ENCODE measurements at places on chromosomes 11 and 22. TPM values are rescaled to one million over a fixed set of nuclear protein-coding genes. Genes with fewer than 3 reads are reported as not detected.
A peak's percentile ranks its signal among the peaks of the same experiment; 100 is the strongest.

MMP8 gene
- not detected for total RNA-seq

ZNRD2 gene
- total RNA-seq = 43.4 TPM

HSPB2 gene
- not detected for total RNA-seq

DYNC2H1 gene
- 0.46 TPM for total RNA-seq

SLC25A17 gene
- 31.4 TPM for total RNA-seq

RHOD gene
- total RNA-seq = not detected

DNA sequence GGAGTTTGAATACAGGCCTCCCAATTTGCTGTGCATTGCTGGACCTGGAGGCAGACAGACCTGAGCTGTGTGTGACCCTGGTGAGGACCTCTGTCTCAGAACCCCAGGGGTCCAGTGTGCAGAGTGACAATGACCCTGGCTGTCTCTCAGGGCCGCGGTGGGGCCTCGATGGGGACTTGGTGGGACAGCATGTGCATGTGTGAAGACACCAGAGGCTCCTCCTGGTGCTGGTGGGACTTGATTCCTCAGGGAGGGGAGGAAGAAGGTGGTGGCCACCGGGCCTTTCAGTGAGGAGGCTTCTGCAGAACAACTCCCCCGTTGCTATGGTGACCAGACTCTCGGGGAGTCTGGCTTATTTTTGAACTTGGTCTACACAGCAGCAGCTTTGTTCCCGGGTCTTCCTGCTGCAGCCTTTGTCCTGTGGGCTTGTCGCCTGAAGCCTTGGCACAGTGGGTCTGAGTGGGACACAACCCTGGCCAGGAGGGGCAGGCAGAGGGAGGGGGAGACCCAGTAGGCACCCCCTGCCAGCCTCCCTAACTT is 35.3 kb downstream of the MCM5 start:
- no peak for DNase-seq

DNA sequence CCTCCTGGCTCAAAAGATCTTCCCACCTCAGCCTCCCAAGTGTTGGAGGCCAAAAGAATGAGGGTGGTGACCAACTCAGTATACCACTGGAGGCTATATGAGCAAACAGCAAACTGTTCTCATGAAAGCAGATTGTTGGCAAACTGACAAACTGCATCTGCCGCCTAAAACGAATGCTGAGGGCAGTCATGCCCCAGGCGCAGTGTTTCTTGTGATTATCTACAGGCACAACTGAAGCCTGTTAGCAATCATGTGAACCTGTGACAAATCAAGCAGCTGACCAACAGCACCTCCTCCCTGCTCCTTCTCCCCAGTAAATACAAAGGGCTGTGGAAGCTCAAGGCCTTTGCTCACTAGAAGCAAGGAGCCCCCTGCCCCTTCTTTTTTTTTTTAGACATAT is 47.8 kb downstream of the BTBD10 start:
- no peak for DNase-seq

- DNase-seq = no peak
Measured at GRCh38 chr11:20085918-20086317, 74.4 kb downstream of the DBX1 start.

DNA sequence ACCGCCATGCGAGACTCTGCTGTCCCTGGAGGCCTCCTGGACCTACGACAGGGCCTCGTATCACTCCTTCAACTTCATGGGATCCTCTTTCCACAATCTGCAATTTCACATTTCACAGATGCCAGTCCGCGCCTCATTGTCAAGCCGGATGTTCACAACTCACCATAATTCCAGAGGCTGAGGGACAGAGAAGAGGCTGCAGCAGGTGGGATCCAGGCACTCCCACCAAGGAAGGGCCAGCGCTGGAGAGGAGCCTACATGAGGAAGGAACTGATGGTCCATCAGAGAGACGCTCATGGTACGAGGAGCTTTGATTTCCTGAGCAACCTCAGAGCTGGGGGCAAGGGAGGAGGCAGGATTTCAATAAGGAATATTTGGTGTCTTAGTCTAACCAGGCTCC is 495.0 kb downstream of the BRD1 start:
- DNase-seq = no peak

- DNase-seq = no peak
Measured at GRCh38 chr11:35293035-35293434, 126.3 kb downstream of the SLC1A2 start.

DNA sequence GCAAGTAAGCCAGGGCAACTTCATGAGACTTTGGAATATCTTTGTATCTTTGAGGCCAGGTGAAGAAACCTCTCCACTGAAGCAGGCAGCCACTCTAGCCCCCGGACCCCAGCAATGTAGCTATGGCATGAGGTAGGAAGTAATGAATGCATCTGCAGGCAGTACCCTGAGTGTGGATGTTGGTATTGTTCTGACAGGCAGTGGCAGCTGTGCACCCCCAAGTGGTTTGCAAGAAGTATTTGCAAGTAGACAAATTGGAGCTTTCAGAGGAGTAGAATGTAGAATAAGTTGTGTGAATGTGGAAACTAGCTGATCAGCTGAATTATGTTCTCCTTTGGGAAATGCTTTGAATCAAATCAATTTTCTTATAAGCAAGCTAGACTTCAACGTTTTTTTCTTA is 194.4 kb upstream of the PGR start:
- DNase-seq = no peak

- no peak for DNase-seq
Measured at GRCh38 chr11:34744511-34744910, 123.6 kb downstream of the EHF start.

GRCh38 chr11:34787895-34788294 is 128.3 kb downstream of the APIP start:
- DNase-seq = no peak

DNA sequence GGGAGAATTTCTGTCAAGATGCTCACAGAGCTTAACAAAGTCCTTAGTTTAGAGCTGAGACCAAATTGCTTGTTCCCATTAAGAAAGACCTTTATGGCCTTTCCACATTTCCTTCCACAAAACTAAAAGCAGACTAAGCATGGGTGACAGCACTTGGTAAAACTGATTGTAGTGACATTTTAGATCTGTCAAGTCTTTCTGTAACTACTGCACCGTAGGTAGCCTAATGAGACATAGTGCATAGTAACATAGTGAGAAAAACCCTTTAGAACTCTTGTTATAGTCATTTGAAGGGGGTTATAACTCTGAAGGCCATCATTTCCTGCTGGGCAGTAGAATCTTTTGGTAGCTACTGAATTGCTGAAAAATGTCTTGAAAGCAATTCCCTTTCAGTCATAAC is 990.9 kb upstream of the CNTN5 start:
- no peak for DNase-seq

- DNase-seq = no peak
Measured at GRCh38 chr11:13030857-13031256, 21.7 kb downstream of the RASSF10 start.

DNA sequence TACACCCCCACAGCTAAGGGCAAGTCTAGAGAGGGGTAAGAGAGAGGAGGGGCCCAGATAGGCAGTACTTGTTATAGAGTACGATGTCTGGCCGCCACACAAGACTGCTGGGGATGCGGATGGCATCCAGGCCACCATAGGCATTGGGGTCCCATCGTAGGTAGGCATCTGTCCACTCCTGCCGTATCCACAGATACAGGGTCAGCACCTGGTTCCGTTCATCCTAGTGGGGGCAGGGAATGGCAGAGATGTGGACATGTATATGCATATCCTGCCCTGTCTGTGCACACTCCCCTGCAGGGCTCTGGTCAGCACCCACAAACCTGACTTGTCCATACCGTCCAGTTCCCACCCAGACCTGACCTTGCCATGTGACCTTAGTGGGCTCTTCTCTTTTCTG is 2.1 kb downstream of the CHRNA10 start:
- DNase-seq = no peak

DNA sequence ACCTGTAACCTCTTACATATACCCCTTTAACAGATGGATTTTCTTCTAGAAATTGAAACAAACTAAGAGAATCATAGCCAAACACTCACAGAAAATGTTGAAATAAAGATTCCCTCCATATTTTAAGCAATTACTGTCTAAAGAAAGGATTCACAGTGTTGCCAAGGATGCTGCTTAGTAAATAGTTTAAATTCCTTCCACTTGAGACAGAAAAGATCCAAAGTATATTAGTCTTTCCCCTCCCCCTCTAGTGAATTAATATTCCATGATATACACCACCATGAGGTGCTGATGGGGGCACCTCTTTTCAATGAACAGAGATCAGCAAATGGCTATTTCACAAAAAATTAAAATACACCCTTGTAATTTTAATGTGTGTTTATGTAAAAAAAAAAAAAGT is 186.8 kb downstream of the SOX6 start:
- no peak for DNase-seq

- DNase-seq = peak; percentile 82
Measured at GRCh38 chr22:24521791-24522245, 26.7 kb downstream of the UPB1 start.

DNA sequence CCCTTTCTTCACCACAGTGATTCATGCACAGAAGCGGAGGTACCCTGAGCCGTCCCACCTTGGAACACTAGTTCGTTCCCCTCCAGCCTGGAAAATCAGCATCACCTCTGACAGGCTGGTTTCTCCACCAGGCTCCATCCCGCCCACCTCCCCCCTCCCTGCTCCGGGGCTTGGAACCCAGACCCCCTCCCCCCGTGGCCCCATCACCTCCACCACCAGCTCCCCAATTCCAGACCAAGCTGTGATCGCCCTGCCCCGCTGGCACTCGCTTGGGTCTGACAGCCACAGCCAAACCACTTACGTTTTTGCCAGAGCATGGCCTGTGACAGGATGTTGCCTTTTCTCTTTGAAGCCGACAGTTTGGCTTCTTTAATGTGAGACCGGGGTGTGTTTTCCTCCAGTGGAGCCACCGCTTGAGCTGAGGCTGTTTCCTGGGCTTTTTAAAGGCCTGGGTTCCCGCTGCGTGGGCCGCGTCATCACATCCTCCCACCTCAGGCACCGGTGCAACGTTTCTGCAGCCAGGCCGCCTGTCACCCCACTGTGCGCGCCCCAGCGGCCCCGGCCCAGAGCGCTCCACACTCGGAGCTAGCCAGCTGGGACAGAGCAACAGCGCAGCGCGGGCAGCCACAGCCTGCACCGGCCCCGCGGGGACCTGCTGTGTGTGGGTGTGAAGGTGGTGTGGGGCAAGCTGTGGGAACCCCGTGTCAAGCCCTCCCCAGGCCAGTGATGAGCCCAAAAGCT is at the start of gene POU2AF1:
TSS of gene POU2AF1 (minus strand) at position 415 of the 741 bp plus-strand sequence. CDS start at position 317, 98 bp downstream.
- peak; percentile 95 for DNase-seq

DNA sequence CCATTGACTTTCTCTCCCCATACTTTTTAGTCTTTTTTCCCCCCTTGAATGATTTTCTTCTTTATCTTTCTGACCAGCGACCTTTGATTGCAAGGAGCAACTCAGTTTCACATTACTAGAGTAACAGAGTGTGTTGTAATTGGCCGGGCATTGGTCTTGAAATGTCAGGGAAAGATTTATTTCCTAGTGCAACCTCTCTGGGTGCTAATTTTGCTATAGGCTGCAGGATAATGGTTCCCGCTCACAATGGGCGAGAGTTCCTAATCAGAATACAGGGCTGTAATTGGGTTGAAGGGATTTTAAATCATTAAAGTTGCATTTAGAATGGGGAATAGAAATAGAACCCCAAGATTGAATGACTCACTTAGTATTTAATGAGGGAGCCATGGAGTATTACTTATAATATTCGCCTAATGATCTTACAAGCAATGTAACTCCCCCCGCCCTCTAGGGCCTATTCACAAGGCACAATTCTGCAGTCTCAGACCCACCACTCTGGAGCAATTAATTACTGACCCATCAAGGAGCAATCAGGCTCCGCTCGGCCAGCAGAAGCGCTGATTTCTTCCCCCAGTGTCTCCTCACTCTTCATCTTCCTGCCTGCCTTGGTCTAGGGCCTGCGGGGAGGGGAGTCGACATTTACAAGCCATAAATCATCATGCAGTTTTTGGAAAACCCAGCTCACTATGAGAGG is 725.9 kb downstream of the NTM start:
- no peak for DNase-seq

DNA sequence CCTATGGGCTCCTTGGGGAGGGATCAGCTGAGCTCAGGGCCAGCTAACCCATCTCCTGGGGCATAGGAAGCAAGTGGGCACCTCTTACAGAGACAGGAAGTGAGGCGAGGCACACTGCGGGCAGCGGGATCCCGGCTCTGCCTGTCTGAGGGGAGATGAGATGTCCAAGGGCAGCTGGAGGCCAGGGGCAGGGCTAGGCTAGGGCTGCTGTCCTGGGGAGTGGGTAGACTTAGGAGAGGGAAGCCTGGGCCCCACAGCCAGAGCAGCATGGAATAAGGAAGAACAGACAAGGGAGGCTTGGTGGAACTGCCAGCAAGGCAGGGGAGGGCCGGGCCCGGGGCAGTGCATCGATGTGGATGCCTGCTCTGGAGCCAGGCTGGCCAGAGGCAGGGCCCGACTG is 76.3 kb downstream of the MORC2 start:
- DNase-seq = no peak

GRCh38 chr11:104531075-104531474 is 367.1 kb upstream of the PDGFD start:
- no peak for DNase-seq

- DNase-seq = no peak
Measured at GRCh38 chr11:75356613-75357012, 5.2 kb upstream of the ARRB1 start.

DNA sequence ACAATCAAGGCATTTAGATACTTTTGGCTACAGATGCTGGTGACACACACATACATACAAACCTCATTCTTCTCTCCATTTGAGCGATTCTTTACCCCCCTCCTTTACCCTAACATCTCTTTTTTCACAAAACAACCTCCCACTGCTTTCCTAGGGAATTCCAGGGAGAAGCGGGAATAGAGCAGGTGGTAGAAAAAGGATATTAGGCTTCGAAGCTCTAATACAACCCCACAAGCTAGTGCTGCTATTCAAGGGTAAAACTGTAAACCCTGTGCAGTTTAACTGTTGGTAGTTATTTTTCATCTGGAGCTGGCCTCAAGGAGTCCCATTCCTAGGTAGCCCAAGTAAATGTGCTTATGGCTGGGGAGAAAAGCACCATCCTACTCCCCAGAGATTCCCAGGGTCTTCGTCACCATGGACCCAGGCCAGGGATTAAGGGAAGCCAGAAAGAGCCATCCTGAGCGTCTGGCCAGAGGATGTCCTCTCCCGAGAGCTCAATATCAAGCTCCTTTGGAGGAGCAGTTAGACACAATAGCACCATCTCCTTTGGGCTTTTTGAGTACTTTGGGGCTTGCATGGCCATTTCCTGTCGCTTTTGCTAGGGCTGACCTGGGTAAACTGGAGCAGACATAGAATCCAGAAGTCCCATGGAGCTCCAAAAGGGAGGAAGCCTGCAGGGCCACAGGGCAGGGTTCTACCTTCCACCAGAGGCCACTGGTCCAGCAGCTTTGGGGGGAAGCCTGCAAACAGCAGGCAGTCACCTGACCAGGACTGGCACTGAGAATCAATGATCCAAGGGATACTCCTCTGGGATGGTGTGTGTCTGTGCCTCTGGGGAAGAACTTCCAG is 3.1 kb downstream of the MAML2 start:
- DNase-seq = no peak

GRCh38 chr11:73972187-73972586 is 10.5 kb downstream of the UCP2 start:
- DNase-seq = peak; percentile 39
